Heart right ventricle (tissue), 16 donors: ENCODE measurements at places on chromosomes 6 and 20. TPM values are rescaled to one million over a fixed set of nuclear protein-coding genes. Genes with fewer than 3 reads are reported as not detected.

DNA sequence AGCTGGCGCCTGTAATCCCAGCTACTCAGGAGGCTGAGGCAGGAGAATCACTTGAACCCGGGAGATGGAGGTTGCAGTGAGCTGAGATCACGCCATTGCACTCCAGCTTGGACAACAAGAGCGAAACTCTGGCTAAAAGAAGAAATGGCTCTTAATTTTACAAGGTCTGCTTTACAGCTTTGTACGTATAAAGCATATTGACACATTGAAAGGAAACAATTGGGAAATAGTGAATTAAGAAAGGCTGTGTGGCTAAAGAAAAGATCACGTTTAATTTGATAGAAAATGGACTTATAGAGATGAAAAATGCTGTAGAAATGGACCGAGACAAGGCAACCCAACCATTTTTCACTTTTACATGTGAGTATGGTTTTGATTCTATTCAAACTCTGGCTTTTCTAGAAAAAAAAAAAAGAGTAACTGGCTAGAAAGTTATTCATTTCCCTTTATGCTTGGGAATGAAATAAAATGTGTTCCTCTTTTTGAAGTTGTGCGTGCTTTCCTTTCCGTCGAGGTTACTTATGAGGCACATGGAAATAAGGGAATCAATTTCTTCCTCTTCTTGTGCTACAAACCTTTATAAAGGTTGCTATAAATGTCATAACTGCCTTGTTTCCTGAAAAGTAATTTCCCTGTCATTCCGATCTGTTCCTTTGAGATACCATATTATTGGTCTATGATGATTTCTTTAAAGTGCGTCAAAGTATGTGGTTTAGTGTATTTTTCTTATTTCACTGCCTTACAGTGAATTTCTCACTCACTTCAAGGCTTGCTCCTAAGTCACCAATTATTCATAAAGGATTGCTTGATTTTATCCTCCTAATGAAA, 29.4 kb downstream of the PFDN4 start:
- DNase-seq: no peak

DNA sequence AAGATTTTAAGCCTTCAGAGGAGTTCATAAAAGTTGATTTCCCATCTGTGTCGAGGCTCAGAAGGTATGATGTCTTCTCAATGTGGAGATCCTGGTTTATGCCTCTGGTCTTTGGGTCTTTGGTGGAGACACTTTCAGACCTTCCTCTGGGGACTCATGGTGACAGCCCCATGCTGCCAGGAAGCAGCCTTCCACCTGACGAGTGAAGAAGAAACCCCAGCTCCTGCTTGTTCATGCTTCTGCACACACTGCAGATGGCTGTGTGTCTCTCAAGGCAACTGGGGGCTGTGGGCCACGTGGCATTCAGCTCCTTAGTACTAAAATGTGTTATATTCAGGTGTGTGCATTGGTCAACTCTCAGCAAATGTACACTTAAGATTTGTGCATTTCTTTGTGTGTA, 4.9 kb upstream of the SCP2D1 start:
- DNase-seq: no peak

DNA sequence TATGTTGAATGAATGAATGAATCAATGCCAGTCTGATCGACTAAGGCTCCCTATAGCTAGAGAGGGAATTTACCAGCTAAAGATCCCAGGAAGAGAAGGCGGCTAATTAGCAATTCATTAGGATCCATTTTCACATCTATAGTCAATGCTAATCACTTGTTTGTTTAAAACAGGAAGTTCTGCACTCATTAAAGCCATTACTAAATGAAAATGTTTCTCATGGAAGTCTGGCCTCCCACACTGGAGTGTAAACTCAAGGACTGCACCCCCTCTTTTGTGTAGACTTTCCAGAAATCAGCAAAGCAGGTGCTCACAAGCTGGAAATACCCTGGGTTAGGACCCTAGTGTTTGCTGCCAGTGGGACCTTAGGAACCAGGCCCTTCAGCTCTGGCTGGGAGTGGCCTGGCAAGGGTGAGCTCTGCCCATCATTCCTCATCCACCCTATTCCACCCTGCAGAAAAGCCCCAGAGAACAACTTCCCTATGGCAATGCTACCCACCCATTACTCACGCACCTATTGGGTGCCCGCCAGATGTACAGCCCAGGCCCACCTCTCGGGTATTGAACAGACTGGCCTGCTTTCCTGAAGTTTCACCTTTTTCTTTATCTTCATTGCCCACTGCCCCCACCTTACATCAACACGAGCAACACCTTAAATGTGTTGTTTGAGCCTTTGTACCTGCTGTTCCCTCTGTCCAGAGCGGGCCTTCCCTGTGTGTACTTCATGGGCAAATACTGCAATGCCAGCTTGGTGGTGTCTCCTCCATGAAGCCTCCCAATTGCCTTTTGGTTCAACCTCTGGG, 60.8 kb downstream of the TTI1 start:
- no peak for DNase-seq

Gene FOXC1
- total RNA-seq: 4.5 TPM

Gene SLC17A9
- total RNA-seq: 0.33 TPM

DNA sequence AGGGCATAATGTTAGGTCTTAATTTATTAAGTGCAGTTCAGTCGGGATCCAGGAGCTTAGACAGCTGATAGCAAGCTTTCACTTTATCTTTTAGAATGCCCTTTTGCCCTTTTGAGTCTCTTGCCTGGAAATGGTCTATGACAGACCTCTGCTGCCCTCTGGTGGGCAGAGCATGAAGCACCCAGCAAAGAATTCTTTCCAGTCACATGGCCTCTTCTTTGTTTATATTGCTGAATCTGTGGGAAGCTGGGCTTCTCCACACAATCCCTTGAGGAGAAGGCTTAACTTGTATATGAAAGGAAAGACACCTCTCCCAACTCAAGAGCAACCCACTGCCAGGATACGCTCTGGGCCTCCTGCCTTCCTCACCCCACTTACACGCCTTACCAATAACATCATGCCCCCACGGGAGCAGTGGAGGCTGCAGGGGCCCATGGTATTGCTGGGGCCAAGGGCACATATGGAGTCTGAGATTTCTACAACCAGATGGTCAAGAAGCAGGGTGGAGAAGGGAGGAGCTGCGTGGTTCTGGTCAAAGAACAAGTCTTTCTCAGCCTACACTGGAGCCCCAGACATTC, 20.4 kb downstream of the WFDC3 start:
- DNase-seq: peak; percentile 79

Gene ADAM33
- total RNA-seq: 11.0 TPM
